ENCODE measurements at places on chromosomes 12 and 14.

- DNase-seq: no peak
These were observed 49.5 kb downstream of the SIX1 start for GRCh38 chr14:60599727-60600126.

- DNase-seq: no peak
These were observed 27.7 kb downstream of the PPP4R3A start for GRCh38 chr14:91482263-91483013.

DNA sequence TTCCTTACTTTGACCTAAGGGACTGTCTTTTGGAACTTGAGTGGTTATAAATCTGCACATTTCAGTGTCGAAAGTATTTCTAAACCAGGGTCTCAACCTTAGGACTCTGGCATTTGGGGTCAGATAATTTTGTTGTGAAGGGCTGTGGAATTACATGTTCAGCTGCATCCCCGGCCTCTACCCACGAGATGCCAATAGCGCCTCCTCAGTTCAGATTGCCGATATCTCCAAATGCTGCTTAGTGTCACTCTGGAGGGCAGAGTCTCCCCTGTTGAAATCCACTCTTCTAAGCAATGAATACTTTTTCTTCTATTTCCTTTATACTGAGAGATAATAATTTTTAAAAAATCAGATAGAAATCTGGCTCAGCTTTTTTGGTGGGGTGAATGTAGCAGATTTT, 379.4 kb upstream of the RGS6 start:
- no peak for DNase-seq

DNA sequence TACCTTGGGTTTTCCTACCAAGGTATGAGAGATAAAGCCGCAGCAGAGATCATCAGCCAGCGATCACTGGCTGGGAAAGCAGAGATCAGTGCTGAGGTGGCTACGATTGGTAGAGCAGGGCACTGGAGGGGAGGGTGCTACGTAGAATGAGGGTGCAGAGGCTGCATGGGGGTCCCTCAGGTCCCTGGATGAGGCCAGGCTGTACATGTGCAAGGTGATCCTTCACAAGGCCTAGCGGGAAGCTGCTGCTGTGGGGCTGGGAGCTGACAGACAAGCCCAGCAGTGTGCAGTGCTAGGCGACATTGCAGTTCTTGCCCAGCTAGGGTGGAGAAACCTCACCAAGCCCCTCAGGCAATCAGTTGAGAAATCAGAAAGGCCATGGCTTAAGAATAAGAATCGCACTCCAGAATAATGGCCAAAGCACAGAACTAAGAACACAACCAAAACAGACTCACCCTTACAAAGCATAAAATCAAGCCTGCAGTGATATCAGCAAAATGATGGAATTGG, 37.2 kb upstream of the GPR132 start:
- no peak for DNase-seq

DNA sequence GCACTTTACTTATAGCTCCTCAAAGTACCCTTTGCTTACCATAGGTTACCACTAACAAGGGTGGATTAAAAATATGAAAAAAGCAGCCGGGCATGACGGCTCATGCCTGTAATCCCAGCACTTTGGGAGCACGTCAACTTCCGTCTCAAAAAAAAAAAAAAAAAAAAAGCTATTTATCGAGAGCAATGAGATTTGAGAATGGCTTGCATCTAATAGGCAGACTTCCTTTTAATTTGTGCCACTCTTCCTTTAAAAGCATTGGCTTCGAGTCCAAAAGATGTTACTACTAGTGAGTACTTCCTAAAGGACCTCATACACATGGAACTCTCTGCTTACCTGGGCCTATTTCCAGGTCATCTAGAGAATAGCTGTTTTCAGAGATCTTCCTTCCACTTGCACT, 38.5 kb upstream of the CERS5 start:
- DNase-seq: no peak

GRCh38 chr14:83058068-83058467, 1524.4 kb upstream of the SEL1L start:
- DNase-seq: no peak

- no peak for DNase-seq
These were observed 10.1 kb downstream of the CCDC196 start for GRCh38 chr14:66496188-66496807.

- DNase-seq: peak; percentile 80
These were observed 126.7 kb upstream of the HIF1A start for GRCh38 chr14:61568572-61569011.

GRCh38 chr14:58824796-58825195, 187.0 kb downstream of the DACT1 start:
- DNase-seq: no peak

GRCh38 chr14:79730953-79731352, 480.4 kb downstream of the DIO2 start:
- peak; percentile 15 for DNase-seq

DNA sequence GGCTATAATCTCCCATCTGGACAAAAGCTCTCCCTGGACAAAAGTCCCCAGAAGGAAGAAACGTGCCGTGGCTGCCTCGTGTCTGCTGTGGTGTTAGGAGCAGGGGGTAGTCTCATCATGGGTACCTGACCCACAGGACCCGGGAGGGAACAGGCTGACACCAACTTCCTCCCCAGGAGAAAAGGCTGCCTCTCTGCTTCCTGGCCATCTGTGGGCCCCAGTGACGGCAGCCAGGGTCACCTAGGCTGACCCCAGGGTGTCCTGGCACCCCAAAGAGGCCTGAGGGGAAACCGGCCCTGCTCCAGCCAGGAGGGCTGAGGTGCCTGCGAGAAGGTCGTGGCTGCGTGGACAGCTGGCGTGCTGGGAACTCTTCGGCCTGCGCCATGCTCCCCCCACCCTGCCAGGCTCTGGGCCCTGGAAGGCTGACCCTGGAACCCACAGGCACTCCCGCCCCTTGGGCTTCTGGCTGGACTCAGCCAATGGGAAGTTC, 133.9 kb downstream of the RFLNA start:
- no peak for DNase-seq

DNA sequence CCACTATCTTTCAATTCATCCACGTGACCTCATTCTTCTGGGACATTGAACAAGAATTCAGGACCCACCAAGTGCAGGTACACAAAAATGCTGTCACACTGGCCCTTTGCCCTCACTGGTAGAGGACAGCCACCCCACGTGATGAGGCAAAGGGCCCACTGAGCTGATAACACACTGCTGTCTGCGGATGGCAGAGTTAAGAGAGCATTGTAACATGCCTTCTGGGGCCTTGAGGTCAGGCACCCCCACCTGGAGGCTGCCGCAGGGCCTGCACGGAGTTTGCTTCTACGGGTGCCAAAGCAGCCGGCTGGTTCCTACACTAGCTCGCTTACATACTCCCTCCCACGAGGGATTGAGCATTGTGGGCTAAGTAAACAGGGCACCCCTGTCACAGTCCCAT, 101.0 kb downstream of the LRIG3 start:
- DNase-seq: no peak

DNA sequence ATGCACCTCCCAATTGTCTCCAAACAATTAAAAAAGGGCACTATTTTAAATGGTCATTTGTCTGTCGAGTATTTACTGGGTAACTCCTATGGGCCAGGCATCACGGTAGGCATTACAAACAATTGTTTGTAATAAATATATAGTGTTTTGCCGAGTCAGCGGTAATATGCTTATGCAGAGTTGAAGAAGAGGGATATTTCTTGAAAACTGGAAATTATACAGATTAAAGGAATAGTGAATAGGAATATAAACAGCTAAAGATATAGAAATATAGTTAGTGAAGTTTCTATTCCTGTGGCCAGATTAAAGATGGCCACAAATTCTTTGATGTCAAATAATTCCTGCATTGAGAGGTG, 13.5 kb upstream of the CRADD start:
- DNase-seq: no peak

DNA sequence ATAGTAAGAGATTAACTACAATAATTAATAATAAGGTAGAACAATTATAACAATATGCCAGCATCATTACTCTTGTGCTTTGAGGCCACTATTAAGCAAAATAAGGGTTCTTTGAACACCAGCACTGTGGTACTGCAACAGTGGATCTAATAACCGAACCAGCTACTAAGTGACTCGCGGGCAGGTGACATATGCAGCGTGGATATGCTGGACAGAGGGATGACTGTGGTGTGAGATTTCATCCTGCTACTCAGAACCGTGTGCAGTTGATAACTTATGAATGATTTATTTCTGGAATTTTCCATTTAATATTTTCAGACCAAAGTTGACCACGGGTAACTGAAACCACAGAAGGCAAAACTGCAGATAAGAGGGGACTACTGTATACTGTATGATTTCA, 34.4 kb downstream of the BMAL2 start:
- no peak for DNase-seq

DNA sequence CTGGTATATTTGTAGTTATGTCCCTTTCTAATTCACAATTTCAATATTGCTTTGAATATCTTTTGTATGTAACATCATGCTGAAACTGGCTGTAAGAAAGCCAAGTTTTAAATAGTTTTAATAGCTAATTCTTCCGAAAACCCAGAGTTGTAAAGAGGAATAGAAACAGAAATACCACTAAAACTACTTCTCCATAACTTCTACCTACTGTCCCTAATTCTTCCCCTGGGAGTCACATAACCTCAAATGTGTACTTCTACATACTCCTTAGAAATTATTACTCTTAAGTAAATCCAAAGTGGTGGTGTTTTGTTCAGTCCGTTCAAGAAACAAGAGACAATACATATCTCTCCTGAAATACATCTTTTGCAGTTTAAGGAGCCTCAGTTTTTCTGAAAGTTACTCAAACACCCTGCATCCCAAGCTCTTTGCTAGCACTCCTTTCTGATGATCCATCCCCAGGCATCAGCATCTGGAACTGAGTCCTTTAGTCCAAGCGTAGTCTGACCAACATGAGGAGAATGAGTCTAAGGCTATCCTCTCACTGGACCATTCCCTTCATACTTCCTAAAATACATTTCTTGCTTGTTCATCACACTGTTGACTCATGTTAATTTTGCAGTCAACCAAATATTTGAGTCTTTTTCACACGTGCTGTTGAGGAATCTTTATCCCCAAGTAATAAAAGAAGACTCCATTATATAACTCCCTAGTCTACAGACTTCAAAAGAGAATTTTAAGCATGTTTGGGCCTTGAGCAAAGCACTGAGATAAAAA, 214.3 kb upstream of the NUDT4 start:
- no peak for DNase-seq

- DNase-seq: no peak
These were observed 1.3 kb downstream of the KSR2 start for GRCh38 chr12:117967512-117967911.

GRCh38 chr14:50926851-50927386, 17.4 kb downstream of the PYGL start:
- no peak for DNase-seq

DNA sequence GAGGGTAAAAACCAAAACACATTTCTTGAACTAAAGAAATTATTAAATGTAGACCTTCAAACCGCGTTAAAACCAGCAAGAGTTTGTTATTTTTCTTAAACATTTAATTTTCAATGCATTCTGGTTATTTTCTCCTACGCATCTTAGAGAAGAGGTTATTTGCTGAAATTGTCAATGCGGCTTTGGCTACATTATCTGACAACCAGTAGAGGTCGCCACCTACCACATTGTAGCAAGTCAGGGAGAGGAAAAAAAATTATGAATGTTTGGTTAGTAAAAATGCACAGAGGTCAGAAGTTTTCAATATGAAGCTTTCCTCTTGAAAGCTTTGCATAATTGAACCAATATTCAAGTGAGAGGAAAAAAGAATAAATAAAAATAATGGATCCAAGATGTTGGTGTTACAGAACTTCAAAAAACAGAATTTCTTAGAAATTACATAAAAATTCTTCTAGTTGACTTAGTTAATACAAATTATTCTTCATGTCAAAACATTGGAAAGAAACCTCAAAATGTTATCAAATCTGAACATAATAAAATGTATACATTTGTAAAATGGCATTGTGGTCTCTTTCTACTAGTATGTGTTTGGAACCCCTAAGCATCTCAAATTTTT, 159.4 kb upstream of the TMTC2 start:
- peak; percentile 81 for DNase-seq

DNA sequence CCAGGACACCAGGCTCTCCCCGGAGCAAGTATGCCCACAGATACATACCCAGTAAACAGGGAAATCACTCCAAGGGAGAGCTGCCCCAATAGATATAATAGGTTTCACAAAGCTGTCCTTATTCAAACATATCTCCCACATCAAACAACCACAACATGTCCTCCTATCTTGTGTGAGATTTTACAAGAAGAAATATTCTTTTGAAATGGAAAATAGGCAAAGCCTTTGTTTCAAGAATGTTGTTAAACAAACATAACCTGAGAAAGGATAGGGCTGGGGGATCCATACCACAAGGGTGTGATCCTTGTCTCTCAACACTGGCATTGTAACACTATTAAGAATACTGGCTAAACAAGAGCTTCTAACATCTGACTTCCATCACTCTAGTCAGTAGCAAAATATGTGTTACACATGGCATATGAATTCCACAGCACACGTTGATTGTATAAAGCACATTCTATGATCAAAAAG, 32.9 kb downstream of the LGR5 start:
- DNase-seq: no peak

DNA sequence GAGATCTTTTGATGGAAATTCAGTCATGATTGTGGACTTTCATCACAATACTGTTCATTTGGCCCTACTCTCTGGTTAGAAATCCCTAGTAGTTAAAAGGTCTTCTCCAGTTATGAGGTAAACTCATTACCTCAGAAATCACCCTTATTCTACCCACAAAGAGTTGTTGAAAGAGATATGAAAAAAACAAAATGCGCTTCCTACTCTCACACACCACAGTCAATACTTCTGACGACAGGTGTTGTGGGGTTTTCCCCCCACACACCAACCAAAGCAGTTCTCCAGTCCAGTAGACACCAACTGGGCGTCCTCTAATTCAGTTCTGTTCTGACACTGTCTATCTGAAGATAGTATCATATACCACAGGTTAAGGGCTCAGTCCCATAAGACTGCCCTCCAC, 54.9 kb downstream of the TRMT5 start:
- DNase-seq: peak; percentile 78

GRCh38 chr12:38544330-38545066, 227.9 kb downstream of the ALG10B start:
- no peak for DNase-seq

- no peak for DNase-seq
These were observed 324 bp downstream of the CALCOCO1 start for GRCh38 chr12:53726946-53727309.

GRCh38 chr12:49882248-49882850, 21.4 kb downstream of the FAIM2 start:
- DNase-seq: no peak

DNA sequence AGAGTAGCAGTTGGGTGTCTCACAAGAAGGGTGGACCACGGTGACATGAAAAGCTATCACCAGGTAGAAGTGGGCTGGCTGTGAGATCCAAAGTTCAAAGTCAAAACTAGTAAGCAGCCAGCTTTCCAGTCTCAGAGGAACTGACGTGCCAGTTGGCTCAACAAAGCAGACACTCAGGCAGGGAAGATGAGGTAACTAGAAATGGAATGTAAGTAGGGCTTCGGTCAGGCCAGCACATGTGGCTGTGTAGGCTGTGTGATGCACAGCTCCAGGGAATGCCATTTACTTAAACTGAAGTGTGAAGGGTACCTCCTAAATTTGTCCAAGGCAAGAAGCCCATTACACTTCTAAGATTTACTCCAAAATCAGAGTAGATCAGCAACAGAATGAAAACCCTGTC, 43.6 kb downstream of the PTPRR start:
- DNase-seq: no peak

- no peak for DNase-seq
These were observed 235.7 kb upstream of the PWP1 start for GRCh38 chr12:107449891-107450290.

All from GM12865 (cell line).